ENCODE measurements at places on chromosomes 1 and 21.

DNA sequence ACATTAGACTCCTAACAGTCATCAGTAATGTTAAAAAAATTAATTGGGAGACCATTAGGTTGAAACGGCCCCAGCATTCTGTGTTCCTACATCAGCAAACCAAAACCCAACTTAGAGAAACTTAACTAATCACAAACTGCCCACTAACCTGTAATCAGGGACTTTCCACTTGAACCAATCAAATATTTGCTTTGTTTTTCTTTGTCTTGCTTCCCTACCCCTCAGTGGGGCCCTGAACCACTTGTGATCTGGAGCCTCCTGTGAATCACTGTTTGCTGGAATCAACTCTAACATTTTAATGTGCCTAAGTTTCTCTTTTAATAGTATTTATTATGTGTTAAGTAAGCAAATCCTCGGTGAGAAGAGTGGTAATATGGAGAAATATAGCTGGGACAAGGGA, 64.0 kb downstream of the ABCA4 start:
- no peak for DNase-seq

DNA sequence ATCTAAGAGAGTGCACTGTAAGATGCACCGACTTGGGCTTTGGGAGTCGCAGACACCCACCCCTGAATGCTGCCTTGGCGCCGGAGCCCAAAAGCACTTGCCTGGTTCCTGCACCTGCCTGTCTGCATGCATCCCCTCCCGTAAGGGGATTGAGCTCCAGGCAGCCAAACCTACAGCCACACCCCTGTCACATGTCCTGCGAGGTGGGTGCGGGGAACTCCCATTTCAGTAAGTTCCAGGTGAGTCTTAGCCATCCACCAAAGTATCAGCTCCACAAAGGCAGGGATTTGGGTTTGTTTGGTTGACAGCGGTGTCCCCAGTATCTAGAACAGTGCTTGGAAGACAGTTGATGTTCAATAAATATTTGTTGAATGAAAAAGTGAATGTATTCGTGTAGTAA, 31.5 kb upstream of the MAP10 start:
- DNase-seq: no peak

GRCh38 chr21:38293765-38294164, 37.0 kb downstream of the KCNJ15 start:
- DNase-seq: no peak

DNA sequence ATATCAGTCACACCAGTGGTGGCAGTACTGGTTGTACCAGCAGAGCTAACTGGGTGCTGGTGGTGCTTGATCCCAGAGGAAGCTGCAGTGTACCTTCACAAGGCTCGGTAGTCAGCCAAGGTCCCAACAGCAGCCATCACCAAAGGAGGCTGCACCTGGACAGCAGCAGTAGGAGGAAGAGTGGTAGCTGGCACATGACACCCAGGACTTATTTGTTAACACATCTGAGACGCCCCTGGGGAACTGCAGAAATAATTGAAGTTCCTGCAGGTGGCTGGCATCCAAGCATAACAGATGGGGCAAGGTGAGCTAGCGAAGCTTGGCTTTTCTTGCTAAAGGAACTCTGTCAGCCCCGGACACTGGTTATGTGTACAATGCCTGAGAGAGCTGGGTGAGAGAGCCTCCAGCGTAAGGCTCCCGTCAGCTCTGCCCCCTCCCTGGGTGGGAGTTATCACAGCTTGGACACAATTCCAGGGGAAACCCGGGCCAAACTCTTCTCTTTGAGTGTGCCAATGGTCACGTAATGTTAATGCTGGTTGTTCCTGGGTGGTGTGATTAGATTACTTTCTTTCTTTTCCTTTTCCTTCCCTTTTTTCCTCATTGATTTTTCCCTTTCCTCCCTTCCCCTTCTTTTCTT, 29.1 kb upstream of the PARP1 start:
- DNase-seq: peak; percentile 88

GRCh38 chr1:45686015-45686287, 382 bp downstream of the GPBP1L1 start:
- peak; percentile 67 for DNase-seq

- DNase-seq: peak; percentile 7
These were observed 711 bp downstream of the TRNP1 start for GRCh38 chr1:26994020-26994786.

- DNase-seq: no peak
These were observed 1099.5 kb downstream of the PLA2G4A start for GRCh38 chr1:187928288-187928687.

DNA sequence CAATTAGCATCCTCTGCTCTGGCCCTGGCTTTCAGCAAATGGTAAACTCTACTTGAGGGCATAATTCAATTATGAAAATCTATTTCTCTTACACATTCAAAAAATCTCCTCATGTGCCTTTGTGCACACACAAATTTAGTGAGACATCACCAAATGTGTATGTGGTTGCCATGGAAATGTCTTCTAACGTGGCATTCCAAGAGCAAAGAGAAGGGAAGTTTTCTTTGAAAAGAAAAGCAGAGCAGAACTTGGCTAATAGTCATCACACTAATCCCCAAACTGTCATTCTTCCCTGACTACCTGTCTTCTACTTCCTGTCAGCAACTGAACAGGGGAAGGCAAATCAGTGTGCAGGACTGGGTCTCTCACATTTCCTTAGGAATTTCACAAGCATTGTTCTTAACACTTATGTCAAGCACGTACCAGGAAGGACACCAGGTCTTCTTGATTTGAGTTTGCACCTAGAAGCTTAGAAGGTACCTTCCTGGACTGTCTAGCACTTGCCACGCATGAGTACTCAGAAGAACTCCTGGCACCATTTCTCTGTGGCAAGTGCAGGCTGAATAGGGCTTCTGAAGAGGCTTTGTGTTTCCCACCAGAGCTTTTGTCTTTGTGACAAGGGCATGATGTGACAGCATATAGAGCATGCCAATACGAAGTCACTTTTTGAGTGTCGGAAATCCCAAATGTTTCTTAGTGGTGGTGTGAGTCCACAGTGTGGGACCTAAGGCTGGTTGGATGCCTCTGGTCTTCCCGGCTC, 32.3 kb downstream of the MAN1C1 start:
- DNase-seq: peak; percentile 71

DNA sequence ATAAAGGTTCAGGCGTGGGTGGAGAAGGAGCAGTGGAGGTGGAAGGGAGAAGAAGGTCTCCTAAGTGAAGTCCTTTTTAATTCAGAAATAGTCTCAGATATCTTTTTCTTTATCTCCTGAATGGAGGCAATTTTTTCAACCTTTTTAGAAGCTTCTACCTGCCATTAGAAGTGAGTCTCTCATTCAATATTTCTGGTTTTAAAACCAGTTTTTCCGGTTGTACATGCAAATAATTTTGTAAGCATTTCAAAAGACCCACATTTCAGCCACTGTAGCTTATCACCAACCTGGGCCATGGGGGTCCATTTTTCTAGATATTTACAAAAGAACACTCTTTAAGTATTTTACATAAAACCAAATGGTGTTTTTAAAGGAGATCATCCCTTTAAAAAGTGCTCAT, 1280.2 kb downstream of the NCAM2 start:
- DNase-seq: no peak

- DNase-seq: no peak
These were observed 418.8 kb downstream of the PTPRU start for GRCh38 chr1:29655145-29655544.

DNA sequence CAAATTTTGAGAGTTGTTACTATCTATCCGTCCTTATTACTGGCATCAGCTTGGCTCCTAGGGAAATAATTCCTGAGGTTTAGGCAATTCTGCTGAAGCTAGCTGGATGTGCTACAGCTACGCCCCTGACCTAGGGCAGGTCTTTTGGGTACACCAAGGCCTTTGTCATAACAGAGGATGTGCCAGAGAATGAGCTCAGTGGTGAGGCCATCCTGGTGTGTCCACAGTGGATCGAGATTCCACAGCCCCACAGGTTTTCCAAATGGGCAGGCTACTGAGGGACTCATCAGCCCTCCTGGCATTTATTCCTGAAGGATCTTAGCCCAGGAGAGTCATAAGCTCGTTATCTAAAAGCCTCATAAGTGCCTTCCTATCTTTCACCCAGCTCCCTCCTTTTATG, 475.2 kb upstream of the USP24 start:
- no peak for DNase-seq

GRCh38 chr1:1387098-1388077, 11.7 kb downstream of the CCNL2 start:
- no peak for DNase-seq

DNA sequence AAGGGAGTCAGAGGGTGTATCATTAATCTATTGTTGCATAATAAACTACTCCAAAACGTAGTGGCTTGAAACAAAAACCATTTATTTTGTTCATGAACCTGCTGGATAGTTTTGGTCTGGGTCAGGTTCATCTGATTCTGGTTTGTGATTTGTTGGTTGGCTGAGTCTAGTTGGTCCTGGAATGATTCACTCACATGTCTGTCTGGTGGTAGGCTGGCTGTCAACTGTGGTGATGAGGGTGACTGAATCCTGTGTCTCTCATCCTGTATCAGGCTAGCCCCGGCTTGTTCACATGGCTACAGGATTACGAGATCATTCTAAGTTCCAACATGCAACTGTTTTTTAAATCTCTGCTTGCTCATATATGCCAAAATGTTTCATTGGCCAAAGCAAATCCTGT, 22.5 kb upstream of the SIKE1 start:
- DNase-seq: no peak

GRCh38 chr1:94807742-94808491, 12.2 kb upstream of the SLC44A3 start:
- no peak for DNase-seq

DNA sequence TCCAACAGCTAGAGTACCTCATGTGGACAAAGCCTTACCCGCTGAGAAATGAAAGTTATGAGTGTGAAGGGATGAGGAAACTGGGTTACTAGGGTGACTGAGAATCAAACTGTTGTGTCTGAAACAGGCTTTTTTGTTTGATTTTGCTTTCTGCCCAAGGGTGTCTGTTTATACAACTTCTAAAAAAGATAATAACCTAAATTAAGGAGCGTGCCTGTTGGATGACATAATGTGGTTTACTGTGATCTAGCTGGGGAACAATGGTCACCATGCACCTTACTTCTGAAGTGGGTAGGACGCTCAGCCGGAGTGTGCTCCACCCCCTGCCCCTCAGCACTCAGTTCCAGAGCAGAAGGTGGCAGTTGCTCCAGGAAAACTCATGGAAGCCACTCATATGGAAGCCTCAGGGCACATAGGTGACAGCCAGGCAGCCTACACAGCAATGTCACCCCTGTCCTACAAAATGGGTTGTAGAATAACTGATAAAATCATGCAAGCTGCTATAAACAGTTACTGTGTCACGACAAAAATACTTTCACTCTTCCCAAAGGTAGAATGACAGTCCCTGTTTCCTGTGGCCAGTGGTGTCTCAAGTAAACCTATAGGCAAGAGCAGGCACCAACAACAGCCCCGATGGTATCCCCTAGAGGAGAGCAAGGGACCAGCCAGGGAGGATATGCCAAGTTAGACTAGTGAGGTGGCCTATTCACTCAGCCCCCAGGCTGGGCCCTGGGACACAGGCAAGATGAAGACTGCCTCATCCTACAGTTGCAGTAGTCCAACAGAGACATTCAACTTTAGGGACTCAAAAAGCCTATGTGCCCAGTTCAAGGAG, 29.3 kb downstream of the SIPA1L2 start:
- no peak for DNase-seq

Data from DMS79 (cell line).